ENCODE measurements at places on chromosomes 3 and 15.

DNA sequence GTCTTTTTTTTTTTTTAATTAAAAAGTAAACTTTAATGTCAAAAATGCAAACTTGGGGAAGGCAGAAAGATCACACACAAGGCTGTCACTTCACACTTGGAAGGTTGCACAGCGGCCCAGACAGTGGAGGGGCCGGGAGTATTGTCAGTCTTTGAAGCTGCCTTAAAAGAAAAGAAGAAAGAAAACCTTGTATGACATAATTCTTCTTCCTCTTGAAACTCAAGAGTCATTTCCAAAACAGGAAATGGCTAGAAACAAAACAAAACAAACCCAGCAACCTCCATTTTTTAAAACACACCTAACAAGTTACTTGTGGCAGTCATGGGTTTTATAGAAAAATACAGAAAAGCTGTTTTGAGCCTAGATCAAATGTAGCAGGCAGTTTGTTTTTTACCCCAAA, 68.1 kb upstream of the MAGI1 start:
- DNase-seq: no peak

DNA sequence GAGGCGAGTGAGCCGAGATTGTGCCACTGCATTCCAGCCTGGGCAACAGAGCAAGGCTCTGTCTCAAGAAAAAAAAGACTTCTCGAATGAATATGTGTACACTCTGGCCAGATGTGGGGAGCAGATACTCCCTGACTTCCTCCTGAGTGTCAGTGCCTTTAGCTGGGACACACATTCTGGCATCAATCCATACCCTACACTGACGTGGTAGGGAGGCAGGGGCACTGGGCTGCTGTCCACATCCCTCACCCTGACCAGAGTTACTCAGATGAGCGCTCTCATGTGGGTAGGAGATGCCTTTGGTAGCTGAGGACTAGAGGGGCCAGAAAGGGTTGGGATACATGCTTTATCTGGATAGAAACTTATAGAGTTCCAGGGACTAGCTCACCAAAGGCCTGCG, 15.6 kb downstream of the LIMD1 start:
- DNase-seq: no peak

- no peak for DNase-seq
Observed at GRCh38 chr3:133674290-133674919, 12.7 kb upstream of the TOPBP1 start.

GRCh38 chr3:15050405-15051092, 14.6 kb downstream of the MRPS25 start:
- DNase-seq: no peak

- no peak for DNase-seq
Observed at GRCh38 chr15:79875213-79875612, 21.6 kb downstream of the MTHFS start.

DNA sequence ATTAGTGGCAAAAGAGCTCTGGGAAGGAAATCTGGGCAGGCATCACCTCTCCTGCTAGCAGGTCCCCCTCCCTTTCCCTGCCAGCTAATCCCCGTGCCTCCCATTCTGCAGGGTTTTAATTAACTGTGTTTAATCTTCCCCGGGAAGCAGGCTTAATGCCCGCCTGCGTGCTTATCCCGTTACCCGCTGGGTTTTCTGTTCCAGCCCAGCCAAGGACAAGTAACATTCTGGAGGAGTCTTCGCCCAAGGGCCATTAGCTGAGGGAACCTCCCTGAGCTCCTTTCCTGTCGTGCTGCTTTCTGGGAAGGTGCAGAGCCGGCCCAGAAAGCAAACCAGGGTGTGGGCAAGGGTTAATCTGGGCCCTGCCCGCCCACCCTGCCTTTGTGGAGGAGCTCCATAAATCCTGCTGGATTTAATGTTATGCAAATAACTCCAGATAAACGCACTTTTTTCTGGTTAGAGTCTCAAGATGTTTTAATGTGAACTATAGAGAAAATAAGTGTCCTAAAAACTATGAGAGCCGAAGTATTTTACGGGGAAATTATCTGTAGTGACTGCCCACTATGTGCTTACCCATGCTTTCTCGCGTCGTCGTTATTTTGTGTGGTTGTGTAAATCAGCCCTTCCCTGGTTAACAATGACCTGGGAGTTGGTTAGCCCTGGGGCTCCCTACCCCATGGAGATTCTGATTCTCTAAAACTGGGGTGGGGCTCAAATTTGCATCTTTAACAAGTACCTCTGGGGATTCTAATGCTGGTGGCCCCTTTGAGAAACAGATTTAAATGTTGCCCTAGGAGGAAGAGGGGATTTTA, 25.9 kb downstream of the TRIM71 start:
- no peak for DNase-seq

DNA sequence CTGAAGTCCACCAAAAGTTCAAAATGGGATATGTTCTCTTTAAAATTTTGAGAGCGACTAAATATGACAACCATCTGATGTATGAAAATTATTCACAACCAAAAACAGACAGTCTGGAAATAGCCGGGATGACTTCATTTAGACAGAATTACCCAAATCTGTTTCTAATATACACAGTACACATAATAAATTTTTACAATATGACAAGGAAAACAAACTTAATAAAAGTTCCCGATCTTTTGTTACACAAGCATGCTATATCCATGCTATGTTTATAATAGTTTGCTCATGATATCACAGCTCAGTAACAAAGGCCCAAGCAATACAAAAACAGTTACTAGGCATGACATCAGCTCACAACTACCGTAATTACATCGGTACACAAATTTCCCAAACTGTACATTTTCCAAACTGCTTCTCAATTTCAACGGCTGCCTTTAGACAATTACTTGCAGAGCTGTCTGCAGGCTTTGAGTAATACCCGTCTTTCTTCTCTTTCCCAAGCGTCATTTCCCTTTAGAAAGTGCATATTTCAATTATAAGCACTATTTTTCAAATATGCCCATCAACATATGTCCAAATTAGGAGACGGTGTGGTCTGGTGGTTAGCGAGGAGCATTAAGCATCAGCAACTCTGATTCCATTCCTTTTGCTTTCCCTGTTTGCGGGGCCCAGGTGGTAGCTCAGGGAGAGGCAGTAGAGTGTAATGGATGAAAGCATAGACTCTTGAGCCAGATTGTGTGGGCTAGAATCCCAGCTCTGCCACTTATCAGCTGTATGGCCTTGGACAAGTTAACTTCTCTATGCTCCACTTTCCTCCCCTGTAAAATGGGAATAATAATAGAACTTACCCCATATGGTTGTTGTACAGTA, 481.2 kb downstream of the FOXP1 start:
- DNase-seq: peak; percentile 23

DNA sequence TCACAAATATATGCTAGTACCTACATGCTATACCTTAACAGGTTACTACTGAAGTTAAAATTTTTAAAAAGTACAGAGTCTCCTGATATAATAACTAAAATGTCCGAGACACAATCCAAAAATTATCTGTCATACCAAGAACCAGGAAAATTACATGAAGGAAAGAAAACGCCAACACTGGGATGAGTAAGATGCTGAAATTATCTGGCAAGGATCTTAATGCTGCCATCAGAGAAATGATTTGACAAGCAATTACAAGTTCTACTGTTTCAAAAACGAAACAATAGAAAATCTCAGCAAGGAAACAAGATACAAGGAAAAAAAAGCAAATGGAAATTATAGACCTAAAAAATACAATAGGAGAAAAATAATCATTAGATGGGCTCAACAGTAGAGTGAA, 92.5 kb downstream of the UBE3A start:
- no peak for DNase-seq

DNA sequence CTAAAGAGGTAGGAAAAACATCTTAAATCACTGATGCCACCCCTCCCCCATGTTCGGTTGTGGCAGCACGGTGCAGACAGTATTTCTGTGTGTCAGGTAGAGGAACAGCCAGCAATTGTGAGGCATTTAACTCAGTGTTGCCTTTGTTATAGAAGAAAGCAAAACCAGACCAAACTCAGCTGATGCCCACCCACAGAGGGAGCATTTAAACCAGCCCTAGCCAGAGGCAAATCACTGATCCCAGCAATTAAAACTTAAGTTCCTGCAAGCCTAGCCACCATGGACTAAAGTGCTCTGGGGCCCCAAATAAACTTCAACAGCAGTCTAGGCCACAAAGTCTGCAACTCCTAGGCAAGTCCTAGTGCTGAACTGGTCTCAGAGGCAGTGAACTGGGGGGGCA, 94.5 kb downstream of the CFAP20DC start:
- no peak for DNase-seq

DNA sequence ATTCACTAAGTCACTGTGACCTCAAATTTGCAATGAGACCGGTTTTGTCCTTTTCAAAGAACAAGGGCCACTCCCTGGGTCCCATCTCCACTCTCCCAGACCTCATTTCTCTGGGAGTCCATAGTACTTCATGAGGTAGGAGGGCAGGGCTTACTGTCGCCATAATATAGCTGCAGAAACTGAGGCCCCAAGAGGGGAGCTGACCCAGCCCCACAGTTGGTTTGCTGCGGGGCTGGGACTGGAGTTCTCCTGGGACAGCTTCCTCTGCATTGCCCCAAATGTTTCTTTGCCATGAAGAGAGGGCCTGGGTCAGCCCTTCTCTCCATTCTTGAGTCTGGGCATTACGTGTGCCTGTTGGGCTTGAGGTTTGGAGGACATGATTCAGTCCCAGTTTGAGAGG, 60.1 kb downstream of the ITGA11 start:
- no peak for DNase-seq

DNA sequence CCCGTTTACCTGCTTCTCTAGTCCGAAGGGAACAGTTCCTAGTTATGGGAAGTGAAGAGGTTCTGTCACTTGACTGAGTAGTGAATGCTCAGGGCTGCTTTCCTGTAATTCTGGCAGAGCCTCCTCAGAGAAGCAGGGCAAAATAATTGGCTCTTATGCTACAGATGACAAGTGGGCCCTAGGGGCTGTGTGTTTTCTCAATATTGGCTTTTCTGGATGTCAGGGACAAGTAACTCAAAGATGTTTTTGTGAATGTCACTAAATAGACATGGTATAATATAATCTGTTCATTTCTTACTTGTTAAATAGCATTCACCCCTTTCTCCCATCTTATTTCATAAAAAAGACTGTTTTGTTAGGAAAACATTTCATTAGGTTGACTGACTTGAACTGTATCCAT, 40.1 kb downstream of the SGO1 start:
- no peak for DNase-seq

DNA sequence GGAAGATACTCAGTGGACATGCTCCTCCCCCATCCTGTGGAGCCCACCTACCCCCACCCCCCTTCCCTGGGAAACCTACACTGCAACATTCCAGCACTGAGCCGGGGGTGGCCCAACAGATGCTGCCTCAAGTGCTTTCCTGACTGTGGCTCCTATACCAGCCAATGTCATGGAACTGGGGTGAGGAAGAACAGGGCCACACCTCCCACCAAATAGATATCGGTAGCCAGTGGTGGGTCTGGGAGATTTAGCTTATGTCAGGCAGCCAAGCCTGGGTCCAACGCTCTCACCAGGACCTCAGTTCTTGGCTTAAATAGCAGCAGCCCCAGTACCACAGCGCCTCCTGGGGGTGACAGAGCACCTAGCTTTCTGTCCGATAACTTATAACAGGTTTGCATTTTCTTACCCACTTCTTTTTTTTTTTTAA, 30.3 kb downstream of the CDC25A start:
- peak; percentile 43 for DNase-seq

GRCh38 chr3:25781758-25782594, 1.3 kb downstream of the NGLY1 start:
- DNase-seq: no peak

DNA sequence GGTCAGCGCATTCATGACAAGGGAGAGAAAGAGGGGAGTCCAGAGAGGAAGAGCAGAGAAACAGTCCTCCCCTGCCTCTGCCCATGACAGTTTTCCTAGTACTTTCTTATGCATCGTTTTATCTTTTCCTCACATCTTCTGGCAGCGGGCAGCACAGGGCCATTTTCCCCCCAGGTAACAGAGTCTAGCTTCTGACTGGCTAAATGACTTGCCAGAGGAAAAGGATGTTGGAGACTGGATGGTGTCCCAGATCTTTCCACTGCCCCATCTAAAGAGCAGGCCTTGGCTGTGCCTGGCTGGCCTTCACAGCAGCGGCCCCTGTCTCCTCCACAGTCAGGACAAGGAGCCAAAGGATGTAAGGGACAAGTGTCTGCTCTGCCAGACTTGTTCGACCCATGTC, 59.3 kb downstream of the CTDSPL start:
- DNase-seq: no peak

- DNase-seq: no peak
Observed at GRCh38 chr15:66408675-66409282, 22.1 kb downstream of the MAP2K1 start.

- DNase-seq: no peak
Observed at GRCh38 chr3:194450341-194450740, 36.5 kb downstream of the ATP13A3 start.

GRCh38 chr3:112818289-112818688, 28.4 kb downstream of the CD200R1L start:
- no peak for DNase-seq

DNA sequence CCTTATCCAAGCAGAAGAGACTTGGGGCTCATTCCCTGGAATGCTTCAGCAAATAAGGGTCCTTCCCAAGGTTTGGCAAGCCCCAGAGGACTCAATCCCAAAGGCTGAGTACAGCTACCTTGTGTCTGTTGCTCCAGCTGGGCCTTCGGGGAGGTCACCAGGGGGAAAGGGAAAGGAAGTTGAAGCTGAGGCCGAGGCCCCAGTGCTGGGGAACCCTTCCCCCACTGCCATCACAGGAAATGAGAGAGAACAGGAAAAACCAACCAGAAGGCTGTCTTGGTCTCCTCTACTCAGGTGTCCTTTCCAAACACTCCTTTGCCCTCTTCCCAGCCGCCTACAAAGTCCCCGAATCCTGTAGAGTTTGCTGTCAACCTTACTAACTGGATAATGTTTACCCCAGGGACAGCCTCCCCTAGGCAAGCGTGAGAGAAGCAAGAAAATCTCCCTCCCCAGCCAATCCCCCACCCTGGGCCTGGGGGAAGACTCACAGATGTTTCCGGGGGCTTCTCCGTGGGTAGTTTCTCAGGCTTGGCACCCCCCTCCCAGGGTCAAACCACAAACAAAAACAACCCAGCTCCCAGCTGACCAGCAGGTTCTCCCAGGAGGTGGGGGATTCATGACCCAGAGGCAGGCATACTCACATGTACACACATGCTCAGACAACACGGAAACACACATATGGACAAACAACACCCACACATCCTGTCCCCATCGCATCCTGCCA, 5.5 kb downstream of the CSRNP1 start:
- peak; percentile 68 for DNase-seq

GRCh38 chr3:109532257-109533216, 195.2 kb upstream of the DPPA4 start:
- DNase-seq: peak; percentile 79

DNA sequence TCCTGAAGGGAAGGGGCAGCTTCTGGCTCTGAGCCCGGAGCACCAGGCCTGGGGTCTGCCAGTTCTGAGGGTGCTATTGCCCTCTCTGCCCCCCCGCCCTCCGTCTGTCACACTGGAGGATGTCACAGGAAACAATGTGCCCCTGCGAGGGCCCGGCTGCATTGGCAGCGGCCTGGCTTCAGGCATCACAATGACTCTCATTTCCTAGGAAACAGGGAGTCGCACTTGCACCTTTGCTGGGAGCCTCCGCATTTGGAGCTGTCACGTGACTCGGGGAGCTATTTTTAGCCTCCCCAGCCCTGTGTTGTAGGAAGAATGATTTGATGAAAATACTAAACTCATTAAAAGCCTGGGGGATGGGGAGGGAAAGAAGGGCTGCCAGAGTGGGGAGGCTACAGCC, 518.9 kb downstream of the SHQ1 start:
- no peak for DNase-seq
